ENCODE measurements at places on chromosomes 6 and 20.
A peak's percentile ranks its signal among the peaks of the same experiment; 100 is the strongest.

GRCh38 chr20:5136096-5136495 lies 9.3 kb downstream of the CDS2 start:
- DNase-seq, result no peak

DNA sequence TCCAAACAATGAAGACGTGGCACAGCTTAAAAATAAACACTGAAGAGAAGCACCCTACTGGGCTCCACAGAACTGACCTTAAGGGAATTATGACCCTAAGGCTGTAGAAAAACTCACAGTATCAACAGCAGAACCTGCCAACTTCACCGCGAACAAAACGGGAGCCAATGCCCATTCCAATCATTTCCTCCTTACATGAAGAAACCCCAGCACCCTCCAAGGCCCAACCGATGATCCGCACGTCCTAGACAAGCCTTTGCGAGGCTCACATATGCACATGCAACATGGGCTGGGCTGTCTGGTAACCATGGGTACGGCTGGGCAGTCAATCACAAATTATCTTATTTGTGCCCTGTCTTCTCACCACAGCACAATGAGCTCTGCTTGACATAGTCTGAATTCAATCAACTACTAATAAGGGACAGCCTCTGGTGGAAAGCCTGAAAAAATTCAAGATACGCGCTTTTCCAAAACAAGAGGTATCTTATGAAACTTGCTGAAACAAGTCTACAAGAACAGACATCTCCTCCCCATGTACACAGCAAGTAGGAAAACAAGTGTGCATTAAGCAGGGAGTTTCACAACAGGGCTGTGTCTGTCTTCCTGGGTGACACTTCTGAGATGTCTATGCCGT lies 1.7 kb downstream of the DIDO1 start:
- no peak for DNase-seq

DNA sequence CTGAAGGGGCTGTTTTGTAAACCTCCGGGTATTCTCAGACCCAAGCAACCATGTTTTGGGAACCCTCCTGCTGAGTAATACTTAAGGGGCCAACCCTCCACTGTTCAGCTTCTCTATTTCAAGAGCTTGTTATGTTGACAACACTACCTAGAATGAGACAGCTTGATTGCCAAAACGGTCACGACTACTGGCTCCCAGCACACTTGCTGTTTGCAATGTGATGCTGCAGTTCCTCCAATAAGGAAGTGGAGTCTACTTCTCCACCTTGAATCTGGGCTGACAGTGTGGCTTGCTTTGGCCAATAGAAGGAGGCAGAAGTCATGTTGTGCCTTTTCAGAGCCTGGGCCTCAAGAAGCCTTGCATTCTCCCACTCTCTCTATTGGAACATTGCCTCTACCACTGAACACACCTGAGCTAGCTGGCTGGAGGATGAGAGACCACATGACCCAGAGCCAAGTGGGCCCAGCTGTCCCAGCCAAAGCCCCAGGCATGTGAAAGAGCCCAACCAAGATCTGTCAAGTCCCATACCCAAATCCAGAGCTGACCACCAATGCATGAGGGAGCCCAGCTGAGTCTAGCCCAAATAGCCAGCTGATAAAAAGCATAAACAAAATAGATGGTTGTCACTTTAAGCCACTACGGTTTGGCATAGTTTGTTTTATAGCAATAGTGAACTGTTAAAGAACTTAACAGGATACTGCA lies 108.0 kb downstream of the PRND start:
- no peak for DNase-seq

DNA sequence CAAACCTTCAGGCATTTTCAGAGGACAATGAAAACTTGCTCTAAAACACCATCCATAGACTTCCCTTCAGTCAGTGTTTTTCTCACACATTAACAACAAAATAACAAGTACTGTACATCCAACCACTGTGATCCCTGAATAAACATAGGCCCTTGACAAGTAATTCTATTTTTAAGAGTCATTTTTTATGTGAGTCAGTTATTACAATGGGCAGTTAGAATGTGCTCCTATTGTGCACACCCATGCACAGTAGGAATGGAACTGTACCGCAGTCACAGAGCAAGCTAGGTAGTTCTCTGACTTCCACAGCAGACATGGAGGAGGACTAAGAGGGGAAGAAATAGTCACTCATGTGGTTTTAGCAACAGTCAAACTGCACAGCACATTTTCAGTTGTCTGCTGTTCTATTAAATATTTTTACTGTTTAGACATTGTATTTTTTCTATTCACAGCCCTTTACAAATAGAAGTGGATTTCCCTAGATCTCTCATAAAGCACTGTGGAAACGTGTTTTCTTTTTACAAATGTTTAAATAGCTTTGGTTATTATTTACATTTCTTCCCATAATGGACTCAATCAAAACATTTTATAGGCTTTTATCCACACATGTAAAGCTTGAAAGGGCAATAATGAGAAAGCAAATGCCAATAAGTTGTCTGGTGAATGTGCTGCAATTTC lies 100.4 kb downstream of the JAG1 start:
- no peak for DNase-seq

DNA sequence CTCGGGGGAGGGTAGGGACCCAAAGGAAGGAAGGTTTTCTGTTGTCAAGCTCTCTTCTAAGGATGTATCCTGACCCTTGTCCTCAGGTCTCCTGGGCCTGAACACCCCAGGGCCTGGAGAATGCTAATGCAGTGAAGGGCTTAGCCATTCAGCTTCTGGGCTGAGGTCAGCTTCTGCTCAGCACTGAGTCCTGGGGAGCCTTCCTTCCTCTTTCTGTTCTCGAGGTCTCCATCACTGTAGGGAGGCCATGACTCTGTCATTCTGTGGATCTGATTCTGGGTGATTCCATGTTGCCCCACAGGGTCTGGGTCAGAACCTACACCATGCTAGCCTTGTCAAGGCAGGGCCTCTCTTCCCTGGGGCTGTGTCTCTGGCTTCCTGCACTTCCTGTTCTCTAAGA lies 712.7 kb downstream of the DHX35 start:
- no peak for DNase-seq

- DNase-seq, result no peak
These were observed 625.7 kb downstream of the TFAP2A start for GRCh38 chr6:9789201-9789600.

DNA sequence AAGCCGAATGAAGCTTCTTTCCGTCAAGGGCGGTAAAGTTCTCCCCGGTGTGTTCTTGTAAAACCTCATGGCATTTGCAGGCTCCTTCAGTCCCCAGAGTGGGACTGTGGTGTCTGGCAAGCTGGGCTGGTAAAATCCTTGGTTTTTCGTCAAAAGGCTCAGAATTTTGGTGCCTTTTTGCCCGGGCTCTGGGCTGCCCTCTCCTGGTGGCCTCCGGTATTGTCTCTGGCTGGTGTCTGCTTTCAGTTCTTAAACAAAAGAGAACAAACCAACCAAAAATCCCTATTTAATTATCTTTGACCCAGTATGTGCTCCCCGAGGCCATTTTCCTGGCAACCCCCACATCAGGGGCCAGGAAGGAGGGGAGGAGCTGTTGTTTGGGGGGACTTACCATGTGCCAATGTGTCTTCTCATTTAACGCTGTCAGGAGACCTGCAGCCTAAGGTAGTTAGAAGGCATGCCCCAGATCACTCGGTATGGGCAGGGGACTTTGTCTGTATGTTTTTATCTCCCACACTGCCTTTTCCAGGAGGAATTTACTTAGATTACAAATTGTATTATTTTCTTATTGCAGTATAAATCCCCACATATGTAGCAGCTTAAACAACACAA lies 11.1 kb downstream of the CDH4 start:
- DNase-seq, result peak; percentile 27

DNA sequence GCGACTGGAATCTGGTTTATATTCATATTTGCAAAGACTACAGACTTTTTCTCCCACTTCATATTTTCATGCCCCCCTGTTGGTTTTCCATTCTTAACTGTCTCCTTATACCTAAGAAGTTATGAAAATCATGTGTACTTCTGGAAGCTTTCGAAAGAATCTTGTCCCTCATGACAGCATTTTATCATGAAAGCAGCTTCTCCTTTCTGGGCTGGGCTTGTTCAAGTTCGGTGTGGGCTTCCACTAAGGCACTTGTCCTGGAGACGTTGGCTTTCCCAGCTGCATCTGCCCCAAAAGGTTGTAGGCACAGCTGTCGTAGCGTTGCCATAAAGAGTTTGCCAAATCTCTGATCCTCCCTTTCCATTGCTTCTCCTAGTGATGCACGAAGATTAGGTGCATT lies 56.5 kb downstream of the RPRD1B start:
- no peak for DNase-seq

- no peak for DNase-seq
These were observed 165.4 kb downstream of the TAF4 start for GRCh38 chr20:61900011-61900944.

GRCh38 chr20:52379723-52380336 lies 188.3 kb upstream of the ZFP64 start:
- DNase-seq, result peak; percentile 8

- DNase-seq, result no peak
These were observed 72.6 kb downstream of the HIVEP2 start for GRCh38 chr6:142872376-142872775.
